ENCODE measurements at places on chromosomes 1 and 21.
A peak's percentile ranks its signal among the peaks of the same experiment; 100 is the strongest.

DNA sequence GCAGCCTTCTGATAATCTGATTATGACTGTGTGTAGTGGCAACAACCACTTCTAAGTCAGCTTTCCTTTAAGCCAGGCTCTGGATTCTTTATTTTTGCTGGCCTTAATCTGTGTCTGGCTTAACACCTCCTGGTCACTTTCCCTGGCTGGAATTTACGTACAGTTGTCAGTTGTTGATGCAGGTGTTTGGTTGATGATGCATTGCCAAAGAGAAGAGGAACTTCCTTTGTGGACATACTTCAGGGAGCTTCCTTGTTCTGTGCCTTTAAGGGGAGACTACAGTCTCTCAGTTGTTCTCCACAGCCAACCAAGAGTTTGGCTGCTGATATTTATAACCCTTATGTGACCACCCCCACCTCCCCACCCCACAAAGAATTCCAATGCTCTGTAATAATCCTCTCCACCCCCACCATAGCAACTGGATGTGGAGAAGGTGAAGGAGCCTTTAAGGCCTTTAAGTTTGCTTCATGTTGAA lies 96.0 kb upstream of the BMP8A start:
- DNase-seq: no peak

DNA sequence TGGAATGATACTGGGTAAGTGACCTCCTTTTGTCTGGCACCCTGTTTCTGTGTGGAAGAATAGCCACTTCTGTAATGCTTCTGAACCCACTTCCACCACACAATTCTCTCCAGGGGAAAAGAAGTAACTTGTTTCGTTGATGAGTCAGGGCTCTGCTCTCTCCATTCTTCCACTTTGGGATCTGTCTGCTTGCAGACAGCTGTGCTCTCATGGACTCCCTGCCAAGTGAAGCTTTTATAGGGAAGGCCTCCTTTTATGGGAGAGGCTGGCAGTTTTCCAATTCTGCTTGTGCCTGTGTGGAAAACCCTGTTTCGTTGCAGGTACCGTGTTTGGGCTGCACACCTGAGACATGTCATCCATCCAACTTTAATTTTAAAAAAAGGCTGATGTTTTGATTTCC lies 130.7 kb downstream of the GIPC2 start:
- DNase-seq: no peak

- no peak for DNase-seq
Measured at GRCh38 chr1:70855203-70855602, 192.4 kb downstream of the PTGER3 start.

DNA sequence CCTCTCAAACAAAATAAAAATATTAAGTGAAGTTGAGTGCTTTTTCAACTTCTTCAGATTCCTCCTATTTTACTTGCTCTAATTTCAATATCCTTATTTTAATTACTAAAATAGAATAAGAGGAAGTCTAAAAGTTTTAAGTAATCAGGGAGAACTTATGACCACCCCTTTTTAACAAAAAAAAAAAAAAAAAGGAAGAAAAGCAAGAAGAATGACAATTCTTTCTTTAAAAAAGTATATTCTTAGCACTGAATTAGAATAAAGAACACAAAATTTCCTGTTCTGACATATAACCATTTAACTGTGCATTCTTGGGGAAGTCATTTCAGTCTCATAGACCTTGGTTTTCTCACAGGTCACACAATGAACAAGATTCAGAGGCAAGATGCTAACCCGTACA lies 46.8 kb downstream of the SAMSN1 start:
- no peak for DNase-seq

- no peak for DNase-seq
Measured at GRCh38 chr1:20429296-20429695, 56.7 kb downstream of the CAMK2N1 start.

DNA sequence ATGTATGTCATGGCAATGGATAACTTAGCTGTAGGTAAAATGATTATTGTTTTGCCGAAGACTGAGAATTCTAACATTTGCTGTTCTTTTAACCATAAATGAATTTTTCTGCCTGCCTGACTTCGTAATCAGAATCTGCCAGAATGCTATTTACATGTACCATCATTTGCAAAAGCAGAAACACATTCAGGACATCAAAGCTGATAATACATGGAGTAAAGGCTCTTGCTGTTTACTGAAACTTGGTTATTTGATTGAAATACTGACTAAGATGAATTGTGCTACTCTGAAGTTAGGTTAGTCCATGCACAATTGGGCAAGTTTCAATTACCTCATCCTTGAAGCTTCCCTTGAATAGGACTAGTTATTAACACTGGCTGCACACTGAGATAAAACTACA lies 293.8 kb downstream of the PLA2G4A start:
- DNase-seq: no peak

GRCh38 chr1:10975567-10976326 lies 36.7 kb upstream of the TARDBP start:
- no peak for DNase-seq

DNA sequence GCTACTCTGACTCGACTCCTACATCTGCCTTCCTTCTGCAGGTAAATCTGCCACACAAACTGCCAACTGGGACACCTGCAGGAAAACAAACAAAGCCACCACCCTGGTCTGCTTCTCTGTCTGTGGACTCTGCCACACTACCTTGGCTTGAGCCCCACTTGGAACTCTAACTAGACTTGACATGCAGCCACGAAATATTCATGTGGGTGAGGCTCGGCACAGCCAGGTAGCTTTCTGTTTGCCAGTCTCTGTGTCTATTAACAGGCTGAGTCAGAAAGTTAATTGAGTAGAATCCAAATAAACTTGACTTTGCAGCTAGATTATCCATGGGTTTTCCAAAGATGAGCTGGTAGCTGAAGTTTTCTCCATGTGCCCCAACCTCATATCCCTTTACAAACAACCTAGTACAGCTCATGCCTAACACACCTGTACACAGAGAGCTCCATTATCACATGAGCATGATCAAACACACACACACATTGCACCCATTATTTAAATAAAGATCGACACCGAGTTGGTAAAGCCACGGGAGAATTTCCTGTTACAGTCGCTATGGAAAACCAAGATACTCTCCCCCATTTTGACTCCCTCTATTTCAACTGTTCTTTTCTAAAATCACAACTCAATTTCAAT lies 808 bp downstream of the C1orf116 start:
- no peak for DNase-seq

DNA sequence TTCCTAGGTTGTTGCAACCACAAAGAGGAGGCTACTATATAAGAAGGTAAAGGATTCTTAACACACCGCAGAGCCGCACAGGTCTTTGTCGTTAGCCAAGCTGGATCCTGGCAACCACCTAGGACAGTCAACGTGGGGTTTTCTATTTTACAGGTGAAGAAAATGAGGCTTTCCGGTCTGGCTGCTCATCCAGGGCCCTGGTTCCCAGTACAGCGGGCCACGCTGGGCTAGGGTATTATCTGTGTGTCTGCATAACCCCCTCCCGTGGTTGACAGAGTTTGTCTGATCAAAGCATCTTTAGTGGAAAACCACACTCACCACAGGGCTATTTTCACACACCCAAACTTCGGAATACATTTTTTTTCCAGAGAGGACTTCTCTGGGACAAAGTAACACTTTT lies 39.0 kb upstream of the PDE9A start:
- peak; percentile 60 for DNase-seq
